ENCODE measurements at places on chromosomes 7 and 10.
A peak's percentile ranks its signal among the peaks of the same experiment; 100 is the strongest.

DNA sequence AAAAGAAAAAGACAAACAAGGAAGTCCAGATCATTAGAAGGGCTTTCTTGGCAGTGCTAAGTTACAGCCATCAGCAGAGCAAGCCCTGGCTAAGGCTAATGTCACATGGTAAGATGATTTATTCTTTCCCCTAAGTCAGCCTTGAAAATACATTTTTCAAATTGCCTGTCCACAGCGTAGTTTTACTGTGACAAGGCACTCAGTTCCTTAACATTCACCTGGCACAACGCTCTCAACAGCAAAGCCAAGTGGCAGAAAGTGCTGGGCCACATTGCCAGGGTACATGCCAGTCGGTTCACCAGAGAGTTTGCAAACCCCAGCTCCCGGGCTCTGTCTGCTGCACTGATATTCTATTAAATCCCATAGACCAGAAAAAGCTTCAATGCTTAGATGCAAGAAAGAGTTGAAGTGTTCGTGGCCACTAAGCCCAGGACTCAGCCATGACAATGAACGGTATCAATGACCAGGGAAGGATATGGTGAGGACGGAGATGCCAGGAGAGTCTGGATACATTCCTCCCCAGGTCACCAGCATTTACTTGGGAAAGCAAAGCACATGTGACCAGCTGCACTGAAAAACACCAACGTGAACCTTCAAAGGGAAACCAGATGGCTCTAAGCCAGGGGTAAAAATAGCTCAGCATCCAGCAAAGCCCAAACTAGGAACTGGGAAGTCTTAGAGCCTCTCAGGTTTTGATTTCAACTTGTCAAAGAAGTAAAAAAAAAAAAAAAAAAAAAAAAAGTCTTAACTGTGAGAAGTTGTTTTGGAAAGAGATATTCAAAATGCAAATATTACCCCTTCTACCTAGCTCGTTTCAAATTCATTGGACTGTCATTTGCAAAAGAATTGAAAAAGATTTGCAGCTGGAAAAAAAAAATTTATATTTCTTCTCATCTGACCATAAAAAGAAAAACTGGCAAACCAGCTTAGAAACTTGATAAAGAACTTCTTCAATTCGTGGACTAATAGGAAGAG, 23.9 kb upstream of the MPP7 start:
- ATAC-seq, result no peak

DNA sequence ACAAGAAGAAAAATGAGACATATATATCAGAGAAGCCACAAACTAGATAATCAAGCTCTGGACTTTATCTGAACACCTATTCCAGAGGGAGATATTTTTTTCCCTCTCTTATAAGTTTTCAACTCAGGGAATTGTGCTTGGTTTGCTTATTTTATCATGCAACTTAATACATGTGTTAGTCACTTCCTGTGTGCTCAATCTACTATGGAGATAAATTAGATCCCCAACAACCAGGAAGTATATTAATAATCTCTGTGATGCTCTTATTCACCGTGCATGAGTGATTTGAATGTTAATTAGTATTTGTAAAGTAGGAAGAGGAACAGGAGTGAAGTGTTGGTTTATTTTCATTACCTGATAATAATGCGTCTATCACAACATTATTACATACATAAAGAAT, 38.8 kb upstream of the ZNF365 start:
- no peak for ATAC-seq

DNA sequence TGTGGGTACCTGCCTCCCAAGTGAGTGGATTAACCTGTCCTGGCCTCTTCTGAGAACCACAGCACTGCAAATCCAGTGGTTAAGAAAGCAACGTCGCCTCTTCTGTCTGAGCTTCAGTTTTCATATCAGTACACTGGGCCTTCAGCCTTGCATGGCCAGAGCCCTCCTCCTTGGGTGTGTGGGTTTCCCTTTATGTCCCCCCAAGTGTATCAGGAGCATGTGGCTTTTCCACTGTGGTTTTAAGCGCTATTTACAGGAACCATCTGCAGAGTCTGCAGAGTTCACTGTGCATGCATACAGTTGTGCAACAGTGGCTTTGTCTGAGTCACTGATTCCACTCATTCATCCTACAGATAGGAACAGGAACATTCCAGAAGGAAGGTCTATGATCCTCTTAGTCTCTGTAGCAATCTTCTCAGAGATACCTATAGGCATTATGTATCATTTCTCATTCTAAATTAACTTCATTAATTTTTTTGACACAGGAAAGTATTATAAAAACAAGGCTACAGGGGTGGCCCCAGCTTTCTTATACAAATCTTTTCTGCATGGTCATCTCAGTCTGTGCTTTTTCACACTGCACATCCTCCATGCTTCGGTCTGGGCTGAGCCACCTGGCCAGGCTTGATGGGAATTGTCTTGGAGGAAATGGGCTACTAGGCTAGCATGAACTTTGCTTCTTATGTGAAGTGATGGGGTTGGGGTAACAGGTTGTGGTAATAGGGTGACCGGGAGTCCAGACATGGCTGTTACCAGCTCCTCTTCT, 17.1 kb downstream of the MBL2 start:
- ATAC-seq, result no peak

- no peak for ATAC-seq
These were observed 42.8 kb upstream of the MKLN1 start for GRCh38 chr7:131284702-131285419.

- no peak for ATAC-seq
These were observed 196.7 kb downstream of the SDK1 start for GRCh38 chr7:3497796-3498195.

DNA sequence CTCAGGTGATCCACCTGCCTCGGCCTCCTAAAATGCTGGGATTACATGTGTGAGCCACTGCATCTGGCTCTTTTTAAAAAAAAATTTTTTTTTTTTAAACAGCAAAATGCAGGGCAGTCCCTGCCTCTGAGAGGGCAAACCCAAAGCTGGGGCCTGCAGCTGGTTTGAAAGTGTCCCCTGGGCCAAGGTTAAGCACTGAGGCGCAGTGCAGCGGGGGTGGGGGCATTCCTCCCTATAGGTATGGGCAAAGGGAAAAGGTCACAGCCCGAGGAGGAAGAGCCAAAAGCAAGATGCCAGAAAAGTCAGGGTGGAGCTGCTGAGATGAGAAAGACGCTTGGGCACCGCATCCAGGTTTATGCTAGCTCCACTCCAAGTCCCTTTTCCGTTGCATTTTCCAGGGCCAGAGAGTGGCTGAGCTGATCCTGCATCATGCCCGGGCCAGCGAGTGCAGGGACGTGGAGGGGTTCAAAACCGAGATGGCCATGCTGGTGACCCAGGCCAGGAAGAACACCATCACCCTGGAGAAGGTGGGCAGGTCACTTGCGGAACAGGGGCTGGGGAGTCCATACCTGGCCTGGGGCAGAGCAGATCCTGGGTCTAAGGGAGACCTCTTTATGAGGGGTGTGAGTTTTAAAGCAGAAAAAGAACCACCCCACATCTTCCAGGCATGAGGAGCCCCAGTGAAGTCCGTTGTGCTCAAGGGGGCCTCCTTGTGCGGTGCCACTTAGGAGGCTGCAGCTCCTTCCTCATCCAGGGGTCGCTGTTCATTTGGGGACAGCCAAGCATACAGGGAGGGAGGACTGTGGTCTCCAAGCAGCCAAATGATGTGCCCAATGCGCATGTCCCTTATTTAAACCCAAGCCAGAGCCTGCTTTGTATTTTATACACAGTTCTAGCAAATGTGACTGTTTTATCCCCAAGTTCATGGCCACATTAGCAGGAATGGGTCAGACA, 7.0 kb upstream of the NDUFB2 start:
- ATAC-seq, result no peak

DNA sequence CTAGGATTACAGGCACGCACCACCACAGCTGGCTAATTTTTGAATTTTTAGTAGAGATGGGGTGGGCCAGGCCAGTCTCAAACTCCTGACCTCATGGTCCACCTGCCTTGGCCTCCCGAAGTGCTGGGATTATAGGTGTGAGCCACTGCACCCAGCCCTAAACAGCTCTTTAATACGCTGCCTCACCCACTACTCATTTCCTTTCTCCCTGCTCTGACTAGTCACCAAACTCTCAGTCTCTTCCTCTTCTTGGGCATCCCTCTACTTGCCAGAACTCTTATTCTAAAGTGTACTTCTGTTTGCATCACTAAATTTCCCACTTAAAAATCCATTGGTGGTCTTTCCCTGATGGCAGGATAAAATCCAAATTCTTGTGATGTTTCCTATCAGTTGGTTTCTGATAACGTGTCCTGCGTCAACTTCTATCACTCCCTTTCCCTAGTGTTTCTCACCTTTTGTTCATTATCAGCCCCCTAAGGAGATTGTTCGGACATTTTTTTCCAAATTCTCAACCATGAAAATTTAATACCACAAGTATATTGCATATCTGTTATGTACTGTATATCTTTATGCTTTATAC, 124.7 kb downstream of the CUBN start:
- no peak for ATAC-seq

DNA sequence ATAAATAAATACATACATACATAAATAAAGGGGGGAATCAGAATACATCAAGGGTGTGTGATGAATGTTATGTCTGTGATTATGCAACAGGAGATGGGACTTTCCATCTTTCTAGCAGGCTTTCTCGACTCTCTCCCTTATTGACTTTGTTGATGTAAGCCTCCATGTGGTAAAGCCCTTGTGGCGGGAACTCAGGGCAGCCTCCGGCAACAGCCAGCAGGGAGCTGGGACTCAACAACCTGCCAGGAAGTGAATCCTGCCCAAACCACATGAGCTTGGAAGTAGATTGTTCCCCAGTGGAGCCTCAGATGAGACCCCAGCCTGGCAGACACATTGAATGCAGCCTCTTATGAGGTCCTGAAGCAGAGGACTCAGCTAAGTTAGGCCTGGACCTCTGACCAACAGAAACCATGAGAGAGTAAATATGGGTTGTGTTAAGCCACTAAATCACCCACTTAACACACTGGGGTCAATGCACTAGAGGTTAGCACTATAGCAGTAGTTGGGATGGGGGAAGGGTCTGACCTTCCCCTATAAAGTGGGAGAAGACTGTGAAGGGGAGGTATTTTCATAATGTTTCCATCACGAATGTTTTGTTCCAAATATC, 104.0 kb downstream of the JCAD start:
- no peak for ATAC-seq

GRCh38 chr7:55019191-55019690, 424 bp downstream of the EGFR start:
- no peak for ATAC-seq

- no peak for ATAC-seq
These were observed 225.1 kb downstream of the TFEC start for GRCh38 chr7:115805458-115805857.

DNA sequence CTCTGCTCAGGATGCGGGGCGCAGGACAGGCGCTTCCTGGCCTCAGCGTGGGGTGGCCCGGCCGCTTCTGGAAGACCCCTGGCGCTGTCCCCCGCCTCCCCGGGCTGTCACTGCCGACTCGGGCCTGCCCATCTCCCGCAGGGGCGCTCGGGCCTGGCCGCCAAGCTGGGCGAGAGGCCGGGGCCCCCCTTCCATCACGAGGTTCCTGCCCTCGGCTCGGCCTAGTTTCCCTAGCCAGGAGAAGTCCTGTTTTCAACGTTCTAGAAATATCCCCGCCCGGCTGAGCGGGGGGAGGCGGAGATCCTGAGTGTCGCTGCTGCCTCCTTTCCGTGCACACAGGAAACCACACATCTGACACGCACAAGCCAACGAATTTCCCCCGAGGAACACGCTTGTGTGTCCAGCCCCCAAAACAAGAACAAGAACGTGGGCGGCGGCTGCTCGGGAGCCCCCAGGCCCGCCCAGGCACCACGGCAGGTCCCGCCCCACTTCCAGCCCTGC, 33.7 kb downstream of the AP5Z1 start:
- no peak for ATAC-seq

GRCh38 chr10:116097239-116097784, 175.7 kb downstream of the GFRA1 start:
- ATAC-seq, result no peak

DNA sequence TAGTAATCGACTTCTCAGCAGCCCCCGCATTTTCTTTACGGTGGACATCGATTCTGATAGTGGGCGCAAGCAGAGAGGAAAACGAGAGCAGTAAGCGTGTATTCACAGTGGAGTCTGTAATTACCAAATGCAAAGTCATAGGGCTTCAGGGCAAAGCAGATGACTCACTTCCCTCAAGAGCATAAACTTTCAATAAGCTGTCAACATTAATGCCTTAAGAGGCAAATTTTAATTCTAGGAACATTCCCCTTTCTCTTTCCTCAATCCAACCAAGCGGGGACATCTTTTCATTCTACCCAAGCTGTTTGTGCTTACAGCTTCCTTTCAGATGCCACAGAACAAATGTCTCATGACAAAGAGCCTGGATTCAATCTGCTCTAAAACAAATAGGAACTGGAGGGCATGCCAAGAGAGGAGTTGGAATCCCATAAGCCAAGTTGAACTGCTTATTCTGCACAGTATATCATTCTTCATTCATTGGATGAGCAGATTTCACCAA, 48.6 kb downstream of the MALSU1 start:
- ATAC-seq, result peak; percentile 76

- no peak for ATAC-seq
These were observed 19.2 kb upstream of the ZNF32 start for GRCh38 chr10:43667761-43668386.

DNA sequence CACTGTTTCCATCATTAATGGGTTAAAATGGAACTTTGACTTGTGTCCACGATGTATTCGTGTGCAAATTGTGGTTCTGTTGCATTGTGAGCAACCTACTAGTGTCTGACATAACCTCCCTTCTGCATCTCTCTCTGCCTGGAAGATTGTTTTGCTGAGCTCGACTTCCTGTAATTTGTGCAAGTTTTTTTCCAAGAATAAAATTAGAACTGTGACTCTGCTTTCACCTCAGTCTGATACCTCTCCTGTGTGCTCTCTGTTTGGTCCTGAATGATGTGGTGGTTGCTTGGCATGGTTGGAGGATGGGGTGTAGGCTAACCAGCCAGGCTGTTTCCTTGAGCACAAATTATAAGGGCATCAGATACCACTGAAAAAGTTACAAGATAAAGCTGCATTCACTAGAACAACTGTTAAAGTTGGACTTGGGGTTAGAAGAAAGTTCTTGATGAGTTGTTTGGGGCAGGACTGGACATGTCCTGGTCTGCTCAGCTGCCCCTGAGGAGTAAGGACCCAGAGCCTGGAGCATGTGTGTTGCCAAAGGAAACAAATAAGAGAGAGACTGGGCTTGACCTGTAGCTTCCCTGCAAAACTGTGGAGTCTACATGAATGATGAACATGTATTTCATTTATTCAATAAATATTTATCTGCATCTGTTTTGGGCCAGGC, 1.9 kb upstream of the VOPP1 start:
- ATAC-seq, result peak; percentile 47

- no peak for ATAC-seq
These were observed 16.5 kb downstream of the YKT6 start for GRCh38 chr7:44217223-44217714.

DNA sequence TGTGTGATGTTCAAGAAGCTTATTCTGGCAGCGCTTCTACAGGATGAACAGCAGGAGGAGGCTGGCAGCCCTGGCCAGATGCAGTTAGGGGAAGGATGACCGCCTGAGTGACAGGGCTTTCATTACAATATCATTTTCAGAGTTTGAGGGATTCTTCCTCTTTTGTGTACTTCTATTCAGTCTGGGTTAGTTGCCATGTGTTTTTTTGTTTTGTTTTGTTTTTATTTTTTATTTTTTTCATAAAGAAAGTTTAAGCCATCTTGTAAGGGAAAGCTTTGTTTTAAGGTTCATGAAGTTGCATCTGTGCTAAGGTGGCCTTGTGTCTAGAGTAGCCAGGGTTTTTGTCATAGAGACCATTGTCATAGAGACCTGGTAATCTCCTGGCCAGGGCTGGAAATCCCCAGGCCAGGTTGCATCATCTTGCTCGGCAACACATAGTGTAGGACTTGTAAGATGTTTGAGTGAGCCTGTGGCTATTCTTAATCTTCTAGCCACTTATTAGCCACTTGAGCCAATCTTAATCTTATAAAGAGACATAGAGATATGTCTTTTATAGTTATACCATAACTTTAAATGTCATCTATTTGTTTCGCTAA, 230.5 kb upstream of the TMEM229A start:
- no peak for ATAC-seq

- no peak for ATAC-seq
These were observed 86.6 kb downstream of the RAPGEF5 start for GRCh38 chr7:22270371-22270770.

All from activated T-helper 17 cell treated with anti-CD3 and anti-CD28 coated beads, Interleukin-2, amount 50 U/mL, for 72 hours (primary cell).